Mesangial cell (primary cell): ENCODE measurements at places on chromosomes 13 and 19. TPM values are rescaled to one million over a fixed set of nuclear protein-coding genes. Genes with fewer than 3 reads are reported as not detected.

The ALOX5AP gene
- 1.3 and 2.3 TPM in 2 replicates for total RNA-seq

The ERFL gene
- not detected in 2 replicates for total RNA-seq

The TEX101 gene
- total RNA-seq: not detected in 2 replicates

The COPE gene
- total RNA-seq: 307 and 338 TPM in 2 replicates

The FXYD7 gene
- 0.25 TPM in 1 of 2 replicates, not detected in the other for total RNA-seq

The IFNL1 gene
- total RNA-seq: not detected in 2 replicates

The ZNF575 gene
- total RNA-seq: 0.16 and 0.76 TPM in 2 replicates

The FUT6 gene
- total RNA-seq: not detected in 2 replicates

The CNN1 gene
- 54.9 and 84.6 TPM in 2 replicates for total RNA-seq

The TMPRSS9 gene
- not detected in 2 replicates for total RNA-seq

The NALCN gene
- total RNA-seq: 1.3 and 5.3 TPM in 2 replicates

The EBI3 gene
- 2.3 and 4.4 TPM in 2 replicates for total RNA-seq

The ACP7 gene
- not detected in 2 replicates for total RNA-seq

The LGALS4 gene
- total RNA-seq: not detected in 2 replicates

The OBI1 gene
- total RNA-seq: 4.6 and 6.7 TPM in 2 replicates

The BRME1 gene
- 0.49 and 1.0 TPM in 2 replicates for total RNA-seq

The NLRP4 gene
- total RNA-seq: not detected in 2 replicates

The DNAJC15 gene
- 11.9 and 16.4 TPM in 2 replicates for total RNA-seq

The GJB2 gene
- total RNA-seq: 4.9 and 8.5 TPM in 2 replicates

The HTR2A gene
- not detected in 2 replicates for total RNA-seq

The VAV1 gene
- 0.13 TPM in 1 of 2 replicates, not detected in the other for total RNA-seq

The ZNF540 gene
- total RNA-seq: 0.16 and 0.76 TPM in 2 replicates

The C5AR2 gene
- not detected in 2 replicates for total RNA-seq

The R3HDM4 gene
- total RNA-seq: 45.5 and 61.0 TPM in 2 replicates

The ZNF296 gene
- total RNA-seq: 1.5 and 1.9 TPM in 2 replicates

The ABHD13 gene
- total RNA-seq: 5.5 and 5.6 TPM in 2 replicates
